ENCODE measurements at places on chromosomes 2 and 18.

GRCh38 chr2:172085460-172086159 lies at the start of gene DLX1:
TSS of gene DLX1 (plus strand) at chr2:172085507. CDS start at chr2:172085678, 171 bp downstream.
- no peak for DNase-seq

- no peak for DNase-seq
Observed at GRCh38 chr2:56770490-56770889, 586.7 kb downstream of the CCDC85A start.

GRCh38 chr18:23722646-23723045 lies 33.4 kb downstream of the LAMA3 start:
- DNase-seq, result no peak

DNA sequence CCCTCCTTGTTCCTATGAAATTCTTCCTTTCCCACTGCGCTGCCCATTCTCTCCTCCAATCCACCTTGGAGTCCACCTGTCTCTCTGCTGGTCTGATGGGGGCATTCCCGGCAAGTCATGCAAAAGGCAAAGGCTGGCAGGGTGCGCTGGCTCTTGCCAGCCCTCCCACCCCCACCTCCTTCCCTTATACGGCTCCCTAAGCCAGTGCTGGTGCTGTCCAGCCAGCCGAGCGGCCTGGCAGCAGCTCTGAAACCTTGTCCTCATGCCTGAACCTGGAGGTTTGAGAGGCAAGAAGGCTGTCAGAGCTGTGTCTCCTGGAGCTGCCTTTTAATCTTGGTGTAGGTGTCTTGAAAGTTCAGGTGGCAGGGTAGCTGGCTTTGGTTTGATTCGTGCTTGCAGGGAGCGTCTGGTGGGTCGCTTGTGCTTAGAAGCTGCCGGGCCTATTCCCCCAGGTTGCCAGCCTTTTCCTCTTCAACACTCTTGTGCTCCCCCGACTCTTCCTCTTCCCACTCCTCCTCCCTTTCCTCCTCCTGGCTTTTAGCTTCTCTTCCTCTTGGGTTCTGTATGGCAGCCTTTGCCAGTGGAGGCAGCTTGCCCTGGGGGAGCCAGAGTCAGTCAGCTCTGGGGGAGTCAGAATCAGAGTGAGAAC lies 748 bp downstream of the LIPG start:
- DNase-seq, result no peak

DNA sequence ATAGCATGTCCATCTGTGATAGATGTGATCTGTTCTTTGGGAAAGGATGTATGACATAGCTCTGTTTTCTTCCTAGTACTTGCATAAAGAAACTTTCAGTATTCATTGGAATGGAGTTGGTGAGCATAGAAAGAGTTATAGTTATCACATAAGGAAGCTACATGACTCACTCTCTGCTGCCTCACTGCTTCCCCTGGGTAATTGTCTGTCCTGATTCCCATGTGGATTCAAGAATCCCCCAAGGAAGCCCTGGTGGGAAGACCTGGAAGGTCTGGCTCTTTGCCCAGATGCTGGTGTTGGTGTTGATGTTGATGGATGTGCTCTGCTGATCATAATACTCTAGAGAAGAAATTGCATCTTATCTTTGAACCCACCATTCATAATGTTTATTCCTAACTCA lies 60.6 kb downstream of the PTPN4 start:
- DNase-seq, result no peak

- DNase-seq, result no peak
Observed at GRCh38 chr18:12287684-12288402, 20.2 kb upstream of the TUBB6 start.

DNA sequence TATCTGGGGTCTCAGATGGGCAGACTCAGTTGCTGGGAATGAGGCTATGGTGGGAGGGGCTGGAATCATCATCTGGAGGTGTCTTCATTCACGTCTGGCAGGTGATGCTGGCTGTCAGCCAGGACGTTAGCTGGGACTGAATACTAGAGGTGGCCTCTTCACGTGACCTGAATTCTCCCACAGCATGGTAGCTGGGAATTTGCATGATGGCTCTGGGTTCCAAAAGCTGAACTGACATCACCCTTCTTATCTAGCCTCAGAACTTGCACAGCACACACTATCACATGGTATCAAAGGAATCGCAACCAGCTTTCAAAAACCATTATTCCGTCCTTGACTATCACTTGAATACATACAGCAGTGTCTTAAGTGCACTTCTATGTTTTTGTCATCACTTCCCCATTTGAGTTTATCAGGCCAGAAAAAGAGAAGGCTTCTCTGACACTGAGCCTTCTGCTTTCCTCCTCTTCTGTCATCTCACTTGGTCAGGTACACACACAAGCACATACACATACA lies 53.0 kb upstream of the LRP2 start:
- no peak for DNase-seq

- DNase-seq, result no peak
Observed at GRCh38 chr18:73962256-73962655, 185.4 kb downstream of the FBXO15 start.

DNA sequence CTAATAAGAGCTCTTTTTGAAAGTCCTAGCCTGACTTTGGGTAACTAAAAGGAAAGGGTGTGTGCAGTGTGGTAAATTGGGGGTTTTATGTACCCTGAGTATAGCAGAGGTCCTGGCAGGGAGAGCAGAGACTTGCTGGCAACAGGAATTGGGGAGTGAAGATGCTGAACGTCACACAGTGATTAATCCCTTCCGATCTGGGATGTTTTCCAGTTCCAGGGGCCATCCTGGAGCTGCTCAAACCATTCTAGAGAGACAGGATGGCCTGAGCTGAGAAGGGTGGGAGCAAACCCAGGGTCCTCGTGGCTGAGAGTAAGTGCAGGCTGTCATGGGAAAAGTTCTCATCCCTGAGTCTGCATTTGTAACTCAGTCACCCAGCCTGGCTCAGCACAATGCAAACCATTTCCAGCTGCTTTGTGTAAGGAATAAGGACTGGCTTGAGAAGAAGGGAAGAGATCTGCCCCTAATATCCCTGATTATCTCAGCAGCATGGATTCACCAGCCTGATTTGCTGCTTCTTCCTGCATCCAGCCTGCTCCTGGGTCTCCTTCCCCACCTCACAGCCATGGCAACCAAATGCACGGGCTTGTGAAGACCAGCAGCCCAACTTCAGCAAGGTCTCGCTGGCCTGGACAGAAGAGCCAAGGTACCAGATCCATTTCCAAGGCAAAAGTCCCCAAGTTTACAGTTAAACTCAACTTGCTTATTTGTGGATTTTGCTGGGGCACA lies 47.1 kb upstream of the CELF4 start:
- DNase-seq, result no peak

DNA sequence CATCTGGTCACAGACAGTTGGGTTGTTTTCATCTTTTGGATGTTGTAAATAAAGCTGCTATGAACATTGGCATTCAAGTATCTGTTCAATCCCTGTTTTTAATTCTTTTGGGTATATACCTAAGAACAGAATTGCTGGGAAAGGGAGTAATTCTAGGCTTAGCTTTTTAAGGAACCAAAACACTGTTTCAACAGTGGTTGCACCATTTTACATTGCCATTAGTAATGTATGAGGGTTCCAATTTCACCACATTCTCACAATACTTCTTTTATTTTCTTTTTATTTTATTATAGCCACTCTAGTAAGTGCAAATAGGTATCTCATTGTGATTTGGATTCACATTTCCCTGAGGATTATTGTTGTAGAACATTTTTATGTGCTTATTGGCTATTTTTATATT lies 108.9 kb upstream of the GLS start:
- no peak for DNase-seq

- DNase-seq, result no peak
Observed at GRCh38 chr18:22924589-22924988, 8.5 kb upstream of the RBBP8 start.

- DNase-seq, result no peak
Observed at GRCh38 chr2:20042531-20042930, 8.9 kb downstream of the LAPTM4A start.

All from Ammon's horn (tissue), 1 donor.